NCI-H1105 (cell line): ENCODE measurements at places on chromosomes 6 and 20.

DNA sequence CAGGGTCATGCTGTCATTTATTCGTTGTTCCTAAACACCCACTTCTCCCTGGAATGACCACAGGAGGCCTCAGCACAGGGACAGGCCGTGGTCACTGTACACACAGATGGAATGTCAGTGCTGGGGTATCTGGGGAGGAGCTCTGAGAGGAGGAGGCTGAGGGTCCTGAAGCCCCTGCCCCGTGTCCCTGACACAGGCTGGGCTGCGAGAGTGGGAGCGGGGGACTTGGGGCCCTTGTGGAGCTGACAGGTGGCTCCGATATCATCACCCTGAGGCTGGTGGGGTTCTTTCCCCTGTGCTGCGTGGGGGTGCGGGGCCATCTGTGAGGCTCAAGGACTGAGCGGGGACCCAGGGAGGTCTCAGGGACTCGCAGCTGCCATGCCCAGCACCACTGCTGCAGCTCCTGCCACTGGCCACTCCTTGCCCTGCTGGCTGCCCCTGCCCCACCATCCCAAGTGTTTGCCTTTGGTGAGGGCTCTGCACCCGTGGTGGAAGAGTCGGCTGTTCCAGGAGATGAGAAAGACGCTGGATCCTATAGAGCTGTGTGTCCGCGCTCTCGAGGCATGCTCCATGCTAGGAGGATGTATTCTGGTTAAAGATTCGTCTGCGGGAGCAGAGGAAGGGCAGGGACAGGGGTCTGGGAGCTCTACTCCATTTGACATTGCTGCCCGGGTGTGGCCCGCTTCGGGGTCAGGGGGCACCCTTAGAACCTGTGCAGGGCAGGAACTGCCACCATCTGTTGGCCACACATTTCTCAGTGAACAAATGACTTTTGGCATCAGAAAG is 18.9 kb downstream of the NPEPL1 start:
- no peak for DNase-seq

DNA sequence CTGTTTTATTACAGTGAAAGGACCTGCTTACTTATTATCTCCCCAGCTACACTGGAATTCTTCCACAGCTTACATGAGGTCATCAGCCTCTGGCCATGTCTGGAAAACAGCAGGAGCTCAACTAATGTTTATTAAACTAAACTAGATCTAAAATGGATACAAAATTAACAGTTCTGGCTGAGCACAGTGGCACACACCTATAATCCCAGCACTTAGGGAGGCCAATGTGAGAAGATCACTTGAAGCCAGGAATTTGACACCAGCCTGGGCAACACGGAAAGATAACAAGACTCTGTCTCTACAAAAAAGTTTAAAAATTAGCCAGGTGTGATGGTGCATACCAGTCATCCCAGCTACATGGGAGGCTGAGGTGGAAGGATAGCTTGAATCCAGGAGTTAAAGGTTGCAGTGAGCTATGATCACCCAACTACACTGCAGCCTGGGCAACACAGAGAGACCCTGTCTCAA is 220.8 kb upstream of the MARCKS start:
- DNase-seq = no peak

DNA sequence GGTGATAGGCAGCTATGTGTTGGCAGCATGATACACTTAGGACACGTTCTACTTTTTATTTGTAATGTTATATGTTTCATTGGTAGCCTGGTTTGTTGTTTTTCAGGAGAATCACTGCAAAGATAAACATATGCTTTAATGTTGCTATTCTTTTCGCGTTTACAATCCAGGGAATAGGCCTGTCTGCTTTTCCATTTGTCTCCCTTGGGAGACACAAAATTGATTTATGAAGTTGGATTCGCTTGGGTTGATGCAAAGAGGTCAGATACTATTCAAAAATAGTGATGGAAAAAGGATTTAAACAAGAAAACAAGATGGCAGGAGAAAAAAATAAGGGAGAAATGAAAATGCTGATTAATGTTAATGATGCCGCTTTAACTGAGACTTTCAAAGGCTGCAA is 179.5 kb upstream of the SOX4 start:
- DNase-seq = no peak

GRCh38 chr6:34447910-34448309 is 18.0 kb upstream of the PACSIN1 start:
- DNase-seq = no peak
